ENCODE measurements at places on chromosomes 2 and 18.

GRCh38 chr18:641224-641623, 16.2 kb upstream of the TYMS start:
- DNase-seq, result no peak

GRCh38 chr2:196431076-196431475, 208.4 kb upstream of the CCDC150 start:
- no peak for DNase-seq

- DNase-seq, result no peak
Measured at GRCh38 chr18:61681065-61681464, 211.7 kb downstream of the RNF152 start.

DNA sequence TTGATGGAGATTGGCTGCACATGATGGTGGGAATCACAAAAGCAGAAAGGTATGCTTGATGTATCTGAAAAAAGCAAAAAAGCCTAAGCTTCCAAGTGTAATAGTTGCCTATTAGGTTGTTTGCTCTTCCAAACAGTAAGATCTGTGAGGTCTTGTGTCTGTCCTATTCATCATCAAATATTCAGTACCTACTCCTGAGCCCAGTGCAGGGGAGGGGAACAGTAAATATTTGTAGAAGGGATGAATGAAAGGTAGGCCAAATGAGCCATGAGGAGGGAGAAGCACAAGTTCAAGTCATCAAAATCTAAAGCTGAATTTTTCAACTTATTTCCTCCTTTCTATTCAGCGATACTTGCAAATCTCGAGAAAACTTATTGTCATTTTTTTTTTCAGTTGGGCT, 153.2 kb upstream of the ETAA1 start:
- no peak for DNase-seq

GRCh38 chr2:207474863-207475485, 54.8 kb upstream of the CREB1 start:
- peak; percentile 61 for DNase-seq

DNA sequence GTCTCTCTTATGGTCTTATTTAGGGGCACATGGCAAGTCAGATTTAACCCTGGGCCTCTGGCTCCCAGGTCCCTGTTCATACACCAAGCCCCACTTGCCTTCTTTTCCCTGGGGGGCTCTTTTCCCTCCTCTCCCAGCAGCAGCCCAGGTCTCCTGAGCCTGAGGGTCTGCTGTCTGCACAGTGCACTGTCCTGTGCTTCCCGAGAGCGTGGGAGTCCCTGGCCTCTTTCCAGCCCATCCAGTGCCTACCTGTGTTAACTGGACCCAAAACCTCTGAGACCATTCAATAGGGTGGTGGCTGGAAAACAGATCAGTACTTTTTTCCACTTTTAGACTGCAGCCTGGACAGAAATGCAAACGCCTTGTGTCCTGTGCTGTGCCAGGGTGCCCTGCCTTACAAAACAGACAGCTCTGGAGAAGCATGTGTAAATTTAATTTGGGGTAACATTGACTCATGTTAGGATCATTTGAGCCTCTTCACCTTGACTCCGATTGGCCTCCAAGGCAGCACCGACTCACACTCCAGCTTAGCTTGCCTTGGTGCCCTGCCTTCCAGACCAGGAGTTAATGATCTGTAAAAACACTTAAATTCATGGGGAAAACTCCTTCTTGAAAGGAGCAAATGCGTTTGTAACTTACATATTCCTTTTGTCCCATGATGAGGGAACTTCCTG, 34.3 kb downstream of the TWIST2 start:
- DNase-seq, result no peak

DNA sequence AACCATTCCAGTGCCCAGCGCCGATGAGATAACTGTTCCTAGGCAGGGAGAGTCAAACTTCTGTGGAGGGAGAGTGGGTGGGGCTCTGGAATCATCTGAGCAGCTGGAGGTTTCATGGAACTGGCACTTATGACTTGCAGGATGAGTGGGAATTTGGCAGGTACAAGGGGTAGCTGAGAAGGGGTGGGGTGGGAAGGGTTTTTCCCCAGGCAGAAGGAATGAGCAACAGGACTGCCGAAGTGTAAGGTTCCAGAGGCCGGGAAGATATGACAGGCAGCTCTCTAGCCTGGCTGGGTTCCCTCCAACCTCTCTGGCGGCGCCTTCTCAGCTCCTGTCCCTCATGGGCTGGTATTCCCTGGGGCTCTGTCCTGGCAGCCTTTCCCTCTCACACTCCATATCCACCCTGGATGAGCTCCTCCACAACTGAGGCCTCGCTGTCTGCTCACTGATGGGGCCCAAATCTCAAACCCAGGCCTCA, 2.5 kb upstream of the TET3 start:
- DNase-seq, result no peak

- DNase-seq, result peak; percentile 98
Measured at GRCh38 chr2:23480957-23481797, 96.2 kb downstream of the KLHL29 start.

- DNase-seq, result peak; percentile 96
Measured at GRCh38 chr2:42342061-42342794, 18.8 kb downstream of the COX7A2L start.

GRCh38 chr2:97957432-97958183, 38.1 kb downstream of the TMEM131 start:
- peak; percentile 16 for DNase-seq

DNA sequence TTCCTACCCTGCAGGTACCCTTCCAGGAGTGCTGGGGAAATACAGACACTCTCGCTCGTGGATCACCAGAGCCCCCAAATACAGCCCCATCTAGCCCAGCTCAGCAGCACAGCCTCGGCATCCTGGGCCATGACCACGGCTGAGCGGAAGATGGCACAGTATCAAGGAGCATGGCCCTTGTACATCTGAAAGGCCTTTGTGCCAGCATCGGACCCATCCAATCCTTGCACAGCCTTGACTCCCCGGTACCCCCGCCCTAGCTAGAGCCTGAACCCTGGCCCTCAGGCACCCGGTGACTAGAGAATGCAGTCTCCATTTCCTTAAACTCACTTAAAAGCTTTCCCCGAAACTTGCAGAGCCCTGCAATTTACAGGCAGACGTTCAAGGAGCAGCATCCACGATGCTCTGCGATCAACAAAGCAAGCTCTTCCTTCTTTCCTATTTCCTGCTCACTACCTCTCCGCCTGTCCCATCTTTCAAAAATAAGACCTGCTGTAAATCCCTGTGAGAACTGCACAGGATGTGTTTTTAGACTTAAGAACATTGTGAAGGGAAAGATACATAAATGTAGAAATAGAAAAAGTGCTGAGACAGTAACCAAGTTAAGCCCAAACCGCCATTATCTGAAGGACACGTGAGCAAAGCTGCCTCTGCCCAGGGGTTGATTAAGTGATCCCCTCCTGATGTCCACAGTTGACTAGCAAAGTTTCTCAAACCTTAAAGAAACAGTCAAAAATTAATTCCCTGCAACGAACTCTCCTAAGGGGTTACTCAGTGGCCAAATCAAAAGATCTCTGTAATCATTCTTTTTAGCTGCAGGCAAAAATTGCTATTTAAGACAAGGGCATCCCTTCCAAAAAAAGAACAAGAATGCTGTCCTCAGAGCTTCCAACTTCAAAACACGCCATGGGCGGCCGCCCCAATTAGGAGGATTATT, 48.5 kb downstream of the ZNF516 start:
- DNase-seq, result no peak

DNA sequence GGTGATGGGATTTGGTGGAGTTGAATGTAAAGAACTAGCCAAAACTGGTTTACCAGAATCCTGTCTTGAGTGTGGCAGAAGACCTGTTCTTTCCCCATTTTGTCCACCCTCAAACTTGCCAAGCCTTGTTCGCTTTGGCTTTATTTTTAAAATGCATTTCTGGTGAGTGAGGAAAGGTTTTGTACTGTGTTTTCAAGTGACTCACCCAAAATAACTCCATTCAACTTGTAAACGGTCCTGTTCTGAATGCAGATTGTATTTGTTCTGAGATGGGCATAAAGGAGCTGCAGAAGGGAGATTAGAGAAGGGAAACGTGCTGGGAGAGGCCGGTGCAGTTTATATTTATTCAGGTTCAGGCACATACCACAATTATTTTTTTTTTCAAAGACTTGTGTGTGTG, 5.3 kb upstream of the ITPRID2 start:
- DNase-seq, result no peak

GRCh38 chr18:77650799-77651385, 401.2 kb downstream of the GALR1 start:
- peak; percentile 70 for DNase-seq

GRCh38 chr2:229996320-229996719, 72.4 kb downstream of the SLC16A14 start:
- DNase-seq, result no peak

- no peak for DNase-seq
Measured at GRCh38 chr2:8639122-8639635, 42.7 kb upstream of the ID2 start.

GRCh38 chr2:238509151-238509835, 82.6 kb downstream of the ASB1 start:
- DNase-seq, result peak; percentile 29

GRCh38 chr2:69017835-69018234, 4.9 kb downstream of the ANTXR1 start:
- no peak for DNase-seq

DNA sequence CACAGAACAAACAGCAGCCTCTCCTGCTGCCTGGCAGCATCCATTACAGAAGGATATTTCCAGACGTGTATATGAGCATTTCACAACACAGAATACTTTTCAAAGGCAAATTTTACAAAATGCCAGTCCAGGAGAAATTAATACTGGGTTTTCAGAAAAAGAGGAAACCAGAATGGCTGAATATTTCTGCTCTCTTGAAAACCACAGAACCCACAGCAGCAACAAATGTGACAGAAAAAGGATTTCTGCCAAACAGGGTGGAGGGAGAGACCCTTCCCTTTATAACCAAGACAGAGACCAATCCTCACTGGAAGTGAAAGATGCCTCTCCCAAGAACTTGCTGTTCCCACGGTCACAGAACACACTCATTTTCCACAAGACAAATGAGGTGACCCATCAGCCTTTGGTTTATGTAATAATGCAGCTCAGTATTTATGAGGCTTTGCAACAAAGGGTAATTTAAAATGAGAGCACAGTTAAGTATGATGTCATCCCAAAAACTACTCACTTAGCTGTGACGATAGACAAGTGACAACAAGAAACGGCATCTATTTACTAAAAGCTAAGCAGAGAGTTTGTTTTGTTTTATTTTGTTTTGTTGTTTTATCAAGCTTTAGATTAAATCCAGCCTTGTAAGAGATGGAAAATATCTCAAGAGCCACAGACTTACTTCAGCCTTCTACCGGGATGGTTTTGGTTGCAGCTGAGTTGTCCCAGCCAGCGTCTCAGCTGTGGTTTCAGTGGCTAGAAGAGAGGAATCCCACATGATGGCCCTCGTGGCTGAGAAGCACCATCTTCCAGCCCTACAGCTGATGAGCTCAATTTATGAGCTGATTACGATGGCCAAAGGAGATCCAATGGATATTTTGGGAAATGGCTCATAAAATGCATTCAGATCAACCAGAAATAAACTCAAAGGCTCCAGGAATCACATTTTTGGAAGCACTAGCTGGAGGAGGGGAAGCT, 249.3 kb upstream of the AGAP1 start:
- no peak for DNase-seq

DNA sequence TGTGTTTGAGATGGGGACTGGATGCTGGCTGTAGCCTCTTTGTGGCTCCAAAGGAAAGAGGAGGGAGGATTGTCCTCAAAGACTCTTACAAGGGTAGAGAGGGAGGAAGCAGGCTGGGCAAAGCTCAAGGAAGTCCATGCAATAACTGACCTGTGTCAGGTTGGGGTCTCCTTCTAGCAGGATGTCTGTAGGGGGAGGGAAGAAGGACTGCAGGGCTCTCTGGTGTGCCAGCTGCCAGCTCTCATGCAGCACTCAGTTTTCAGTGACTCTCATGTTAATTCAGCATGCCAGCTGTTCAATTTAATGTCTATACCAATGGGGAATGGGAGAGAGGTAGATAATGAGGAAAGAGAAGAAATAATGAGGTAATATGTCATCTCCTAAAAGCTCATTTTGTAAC, 85.3 kb upstream of the RANBP2 start:
- DNase-seq, result no peak

DNA sequence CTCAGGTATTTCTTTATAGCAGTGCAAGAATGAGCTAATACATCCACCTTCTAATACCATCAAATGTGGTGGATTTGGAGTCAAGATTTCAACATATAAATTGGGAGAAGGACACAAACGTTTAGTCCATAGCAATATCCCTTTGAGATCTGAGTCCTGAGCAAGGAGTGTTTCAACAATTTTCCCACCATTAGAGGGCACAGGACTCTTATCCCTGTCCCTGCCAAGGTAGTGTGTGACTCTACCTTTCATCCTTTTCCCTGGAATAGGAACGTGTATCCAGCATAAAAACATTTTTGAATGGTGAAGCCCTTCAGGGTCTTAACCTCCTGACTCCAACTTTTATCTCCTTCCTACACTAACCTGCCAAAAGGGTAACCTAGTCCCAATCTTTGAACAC, 181.3 kb upstream of the SRD5A2 start:
- DNase-seq, result peak; percentile 3

GRCh38 chr2:79860228-79861058, 347.6 kb downstream of the CTNNA2 start:
- DNase-seq, result peak; percentile 65

DNA sequence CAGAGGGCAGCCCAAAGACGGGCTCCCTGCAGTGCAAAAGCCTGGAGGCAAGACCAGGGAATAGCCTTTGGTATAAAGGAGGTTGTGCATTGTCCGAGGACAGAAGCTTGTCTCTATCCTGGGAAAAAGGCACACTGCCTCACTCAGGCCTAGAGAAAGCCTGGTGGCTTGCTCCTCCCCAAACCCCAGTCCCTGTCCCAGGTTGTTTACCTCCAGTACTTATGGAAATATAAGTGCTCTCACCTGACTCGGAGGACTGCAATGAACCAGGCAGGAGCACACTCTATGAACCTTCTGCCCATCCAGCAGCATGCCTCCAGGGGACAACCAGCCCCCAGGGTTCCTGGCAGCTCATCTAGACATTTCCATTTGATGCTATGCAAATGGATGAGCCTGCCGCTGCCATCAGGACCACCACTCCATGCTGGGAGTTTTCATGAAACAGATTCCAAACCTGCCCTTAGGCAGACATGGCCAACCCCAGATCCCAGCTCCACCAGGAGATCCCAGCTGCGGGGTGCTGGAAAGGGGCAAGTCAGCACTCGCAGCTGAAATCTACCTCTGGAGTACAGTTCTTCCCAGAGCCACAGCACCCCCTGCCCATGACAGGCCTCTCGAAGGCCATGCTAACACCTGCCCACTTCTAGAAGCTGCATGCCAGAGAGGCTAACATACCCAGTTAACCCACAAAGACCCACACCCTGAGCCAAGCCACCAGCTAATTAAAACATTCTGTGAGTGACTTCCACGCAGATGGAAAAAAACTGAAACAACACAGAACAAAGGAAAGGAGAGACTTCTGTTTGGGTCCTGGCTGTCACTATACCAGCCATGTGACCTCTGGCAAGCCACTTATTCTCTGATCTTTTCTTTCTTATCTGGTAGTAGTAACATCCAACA, 101.7 kb downstream of the TTC32 start:
- DNase-seq, result no peak

DNA sequence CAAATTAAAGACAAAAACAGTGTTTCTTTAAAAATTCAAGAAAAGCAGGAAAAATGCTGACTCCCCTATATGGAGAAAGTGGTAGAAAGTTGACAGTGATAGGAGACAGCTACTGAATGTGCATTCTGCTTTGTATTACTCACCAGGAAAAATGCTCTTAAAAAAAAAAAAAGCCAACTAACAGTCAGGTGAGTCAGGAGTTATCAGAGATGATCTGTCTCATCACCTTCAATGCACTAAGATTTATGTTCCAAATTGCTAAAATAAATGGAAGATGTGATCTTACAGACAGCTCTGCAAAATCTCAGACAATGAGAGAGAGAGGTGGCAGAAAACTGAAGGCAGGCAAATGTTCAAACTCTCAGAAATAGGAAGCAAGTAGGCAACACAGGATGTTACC, 47.6 kb upstream of the ZNF521 start:
- no peak for DNase-seq
